Hematopoietic multipotent progenitor cell treated with erythropoietin and hydrocortisone succinate and interleukin-3 and kit ligand, for 6 days (in vitro differentiated cells): ENCODE measurements at places on chromosomes 16 and 17.

GRCh38 chr17:2745317-2746037, 4.0 kb downstream of the CCDC92B start:
- DNase-seq = no peak

GRCh38 chr17:2271985-2272702, 31.4 kb downstream of the SMG6 start:
- no peak for DNase-seq

- DNase-seq = peak; percentile 23
Measured at GRCh38 chr16:29926711-29927052, 656 bp upstream of the KCTD13 start.

- no peak for DNase-seq
Measured at GRCh38 chr17:72635034-72635635, 457.4 kb downstream of the SLC39A11 start.

GRCh38 chr17:20063665-20064648, 54.8 kb downstream of the SPECC1 start:
- DNase-seq = peak; percentile 72

GRCh38 chr16:74718140-74718539, 17.5 kb upstream of the MLKL start:
- DNase-seq = no peak

GRCh38 chr16:57276596-57276995, 7.9 kb downstream of the PLLP start:
- DNase-seq = peak; percentile 21

DNA sequence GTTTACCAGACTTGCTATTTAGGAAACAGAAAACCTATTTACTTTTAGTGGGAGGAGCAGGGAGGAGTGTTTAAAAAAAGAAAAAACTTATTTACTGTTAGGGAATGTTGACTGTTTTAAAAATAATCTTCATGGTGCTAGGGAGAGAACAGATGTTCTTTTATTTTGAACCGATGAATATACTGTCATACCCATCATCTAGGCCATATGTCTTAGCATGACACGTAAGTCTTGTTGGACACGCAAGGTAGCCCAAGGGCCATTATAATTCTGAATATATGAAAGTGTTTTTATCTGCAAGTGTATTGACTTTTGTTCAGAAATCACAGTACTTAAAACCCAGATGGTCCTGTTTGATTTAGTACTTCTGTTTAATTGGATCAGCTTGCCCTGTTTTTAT, 11.6 kb downstream of the WIPF2 start:
- no peak for DNase-seq

- DNase-seq = no peak
Measured at GRCh38 chr17:75721463-75722011, 278 bp downstream of the ITGB4 start.

- DNase-seq = no peak
Measured at GRCh38 chr17:64186171-64187092, 56.5 kb upstream of the ERN1 start.

DNA sequence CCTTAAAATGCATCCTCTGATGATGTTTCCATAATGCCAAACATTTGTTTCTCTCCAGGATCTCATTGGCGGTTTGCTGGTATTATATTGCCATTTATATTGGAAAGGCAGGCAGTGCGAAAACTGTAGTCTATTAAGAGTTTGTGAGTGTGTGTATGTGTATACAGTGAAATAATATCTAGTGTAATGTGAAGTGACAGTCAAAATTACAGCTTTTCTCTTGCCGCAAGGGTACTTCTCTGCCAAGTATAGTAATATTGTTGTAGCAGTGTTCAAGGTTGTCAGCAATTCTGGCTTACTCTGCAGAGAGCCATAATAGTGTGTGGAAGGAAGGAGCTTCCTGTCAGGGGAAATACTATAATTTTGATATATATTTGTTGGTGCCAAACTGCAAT, 178.6 kb downstream of the WWOX start:
- DNase-seq = no peak

DNA sequence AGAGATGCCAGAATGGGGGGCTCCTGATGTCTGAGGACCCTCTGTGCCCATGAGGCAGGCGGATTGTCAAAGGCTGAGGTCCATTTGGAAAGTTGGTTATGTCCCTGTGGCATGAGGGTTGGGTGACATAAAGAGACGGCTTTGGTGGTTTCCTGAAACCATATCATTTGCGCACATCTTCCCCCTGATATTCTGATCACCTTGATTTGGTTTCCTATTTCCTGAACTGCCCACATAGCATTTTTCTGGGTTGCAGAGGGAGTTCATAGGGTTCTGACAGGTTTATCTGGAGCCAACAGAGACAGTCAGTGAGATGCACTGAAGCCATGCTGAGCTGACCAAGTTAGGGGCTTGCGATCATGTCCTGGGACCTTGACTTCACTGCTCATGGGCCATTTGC, 15.7 kb upstream of the RNF222 start:
- peak; percentile 34 for DNase-seq

- peak; percentile 89 for DNase-seq
Measured at GRCh38 chr16:88511906-88512305, 58.3 kb upstream of the ZC3H18 start.

GRCh38 chr16:20707461-20707860, 10.0 kb upstream of the ACSM1 start:
- no peak for DNase-seq

DNA sequence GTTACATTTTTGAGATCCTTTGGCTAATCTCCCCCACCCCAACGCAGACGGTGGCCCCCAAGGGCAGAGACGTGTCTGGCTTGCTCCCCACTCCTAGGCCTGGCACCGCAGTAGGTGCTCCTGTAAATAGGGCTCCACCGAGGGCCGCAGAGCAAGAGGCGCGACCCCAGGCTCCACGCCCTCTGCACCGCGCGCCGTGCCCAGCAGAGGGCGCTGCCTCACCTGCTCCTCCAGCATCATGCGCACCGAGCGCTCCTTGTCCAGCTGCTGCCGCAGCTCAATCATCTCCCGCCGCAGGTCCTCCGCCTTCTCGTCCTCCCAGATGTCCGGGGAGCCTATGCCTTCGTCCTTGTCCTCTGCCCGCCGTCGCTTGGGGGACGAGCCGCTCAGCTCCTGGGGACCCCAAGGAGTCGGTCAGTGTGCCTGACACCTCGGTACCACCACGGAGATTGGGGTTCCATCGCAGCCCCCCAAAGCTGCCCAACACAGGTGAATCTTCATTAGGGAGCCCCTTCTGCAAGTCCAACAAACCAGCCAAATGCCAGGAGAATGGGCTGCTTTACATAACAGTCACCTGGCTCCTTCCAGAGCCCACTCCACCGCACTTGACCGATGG, 11.2 kb downstream of the TFAP4 start:
- DNase-seq = peak; percentile 58
